ENCODE measurements at places on chromosomes 1 and 21. TPM values are rescaled to one million over a fixed set of nuclear protein-coding genes. Genes with fewer than 3 reads are reported as not detected.

Gene LRRC71
- not detected for total RNA-seq

Gene FCGR3A
- not detected for total RNA-seq

Gene NBPF6
- total RNA-seq, result not detected

Gene RAB42
- not detected for total RNA-seq
